ENCODE measurements at places on chromosomes 12 and 14. TPM values are rescaled to one million over a fixed set of nuclear protein-coding genes. Genes with fewer than 3 reads are reported as not detected.

The DAAM1 gene
- 83.8 TPM for total RNA-seq

DNA sequence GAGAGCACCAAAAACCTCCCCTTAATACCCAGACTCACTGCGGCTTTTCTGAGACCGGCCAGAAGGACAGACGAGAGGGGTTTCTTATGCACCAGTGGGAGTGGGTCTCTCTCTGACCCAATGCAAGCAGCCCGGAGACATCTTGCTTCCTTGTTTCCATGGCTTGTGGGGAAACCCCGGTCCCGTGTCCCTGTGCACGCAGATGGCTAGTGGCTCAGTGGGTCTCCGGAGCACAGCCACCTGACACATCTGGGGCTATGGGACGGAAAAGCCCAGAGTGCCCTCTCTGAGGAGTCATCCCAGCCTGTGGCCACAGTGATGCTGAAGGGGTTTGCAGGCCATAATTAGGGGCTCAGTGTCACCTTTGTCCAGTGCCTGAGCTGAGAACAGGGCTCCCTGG is 197.6 kb downstream of the PHETA1 start:
- no peak for DNase-seq

DNA sequence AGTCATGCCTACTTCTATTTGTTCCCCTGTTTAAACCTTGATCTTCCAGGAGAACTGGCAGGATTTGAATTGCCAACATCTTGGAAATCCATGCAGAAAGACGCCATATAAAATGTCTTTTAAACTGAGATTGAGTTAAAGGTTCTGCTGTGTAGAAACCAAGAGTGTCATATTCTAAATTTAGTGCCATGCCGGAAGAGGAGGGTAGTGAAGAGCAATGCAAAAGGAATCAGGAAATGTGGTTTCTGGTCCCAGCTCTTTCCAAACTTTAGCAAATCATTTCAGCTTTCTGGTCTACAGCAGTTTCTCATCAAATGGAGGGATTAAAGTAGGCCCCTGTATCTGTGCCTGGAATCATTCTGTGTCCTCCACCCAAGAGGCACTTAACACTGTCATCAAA is 85.7 kb downstream of the BTG1 start:
- no peak for DNase-seq

DNA sequence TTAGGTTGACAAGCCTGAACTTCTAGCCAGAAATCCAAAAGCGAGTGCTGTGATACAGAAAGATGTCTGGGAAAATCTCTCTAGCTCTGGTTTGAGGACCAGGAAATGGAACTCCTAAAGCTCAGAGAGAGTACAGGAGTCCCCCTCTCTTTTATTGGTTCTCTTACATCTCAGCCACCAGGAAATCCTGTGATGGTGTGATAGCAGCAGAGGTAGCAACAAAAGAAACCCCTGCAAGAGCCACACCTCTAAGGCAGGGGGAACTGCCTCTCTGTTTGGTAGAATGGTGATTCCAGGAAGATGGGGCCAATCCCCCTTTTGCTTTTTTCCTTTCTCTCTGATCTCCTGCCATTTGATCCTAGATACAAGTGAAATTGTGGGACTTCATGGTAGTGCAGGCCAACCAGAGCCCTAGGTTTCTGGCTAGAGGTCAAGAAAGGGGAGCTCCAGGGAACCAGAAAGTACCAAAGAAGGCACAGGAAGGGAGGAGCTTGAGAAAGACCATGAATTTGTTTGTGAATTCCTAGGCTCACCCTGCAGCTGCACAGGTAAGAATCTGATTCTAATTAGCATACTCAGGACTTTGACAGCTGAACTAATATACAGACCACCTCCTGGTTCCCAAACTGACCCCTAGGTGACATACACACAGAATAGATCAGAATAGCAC is 88.5 kb downstream of the PAPLN start:
- DNase-seq, result no peak

GRCh38 chr14:72714871-72715214 is 179.1 kb downstream of the DPF3 start:
- no peak for DNase-seq

DNA sequence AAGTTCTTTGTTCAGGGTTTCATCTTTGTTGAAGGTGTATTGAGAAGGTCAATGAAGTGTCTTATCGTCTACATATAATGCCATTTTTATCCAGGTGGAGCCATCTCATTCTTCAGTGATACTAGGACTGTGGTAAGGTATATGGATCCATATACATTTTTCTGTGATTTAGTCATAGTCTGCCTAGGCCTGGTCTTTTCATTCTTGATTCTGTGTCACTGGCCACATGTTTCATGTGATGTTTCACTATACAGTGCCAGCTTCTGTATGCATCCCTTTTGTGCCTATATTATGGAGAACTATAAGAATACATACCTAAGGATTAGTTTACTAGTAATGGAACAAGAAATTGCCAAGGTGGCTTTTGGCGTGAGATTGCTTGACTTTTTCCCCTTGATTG is 40.5 kb downstream of the VEZT start:
- DNase-seq, result no peak
